ENCODE measurements at places on chromosomes 7 and 10. TPM values are rescaled to one million over a fixed set of nuclear protein-coding genes. Genes with fewer than 3 reads are reported as not detected.
A peak's percentile ranks its signal among the peaks of the same experiment; 100 is the strongest.

The ARHGAP22 gene
- total RNA-seq, result not detected

- DNase-seq, result no peak
- H3K27ac ChIP-seq, result no peak overlapping the region
- H3K4me3 ChIP-seq, result no peak overlapping the region
- H3K27me3 ChIP-seq, result peaks cover 33% of the 10 kb centered on the region
- no peaks in the 10 kb centered on the region for H3K36me3 ChIP-seq
- peaks cover 5% of the 10 kb centered on the region for H3K4me1 ChIP-seq
These were observed 59.2 kb downstream of the SLC16A12 start for GRCh38 chr10:89476150-89476549.

DNA sequence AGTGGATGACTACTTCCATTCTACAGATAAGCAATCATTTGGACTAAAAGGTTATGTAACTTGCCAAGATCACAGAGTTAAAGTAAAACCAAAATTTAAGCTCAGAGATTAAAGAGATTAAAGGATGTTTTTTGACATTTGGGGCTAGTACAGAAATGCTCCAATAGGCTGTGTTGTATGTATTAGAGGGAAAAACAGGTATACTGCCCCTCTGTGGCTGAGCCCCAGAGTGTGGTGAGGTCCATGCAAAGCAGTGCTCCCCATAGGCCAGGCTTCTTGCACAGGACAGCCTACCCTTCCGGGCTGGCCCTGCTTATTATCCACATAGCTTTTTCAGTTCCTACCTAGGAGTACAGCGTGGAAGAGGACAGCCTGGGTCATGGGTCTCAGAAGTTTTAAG lies 322.8 kb downstream of the POM121L12 start:
- H3K27ac ChIP-seq, result no peak overlapping the region
- peaks cover 1% of the 10 kb centered on the region for H3K36me3 ChIP-seq
- H3K4me1 ChIP-seq, result no peaks in the 10 kb centered on the region
- no peak overlapping the region for H3K4me3 ChIP-seq
- DNase-seq, result no peak
- no peaks in the 10 kb centered on the region for H3K27me3 ChIP-seq

- no peak for DNase-seq
- H3K36me3 ChIP-seq, result no peaks in the 10 kb centered on the region
- H3K4me3 ChIP-seq, result no peak overlapping the region
- no peak overlapping the region for H3K27ac ChIP-seq
These were observed 452.3 kb downstream of the GALNT17 start for GRCh38 chr7:71584256-71584655.

The CALHM3 gene
- not detected for total RNA-seq

The DOCK4 gene
- total RNA-seq, result 0.64 TPM

DNA sequence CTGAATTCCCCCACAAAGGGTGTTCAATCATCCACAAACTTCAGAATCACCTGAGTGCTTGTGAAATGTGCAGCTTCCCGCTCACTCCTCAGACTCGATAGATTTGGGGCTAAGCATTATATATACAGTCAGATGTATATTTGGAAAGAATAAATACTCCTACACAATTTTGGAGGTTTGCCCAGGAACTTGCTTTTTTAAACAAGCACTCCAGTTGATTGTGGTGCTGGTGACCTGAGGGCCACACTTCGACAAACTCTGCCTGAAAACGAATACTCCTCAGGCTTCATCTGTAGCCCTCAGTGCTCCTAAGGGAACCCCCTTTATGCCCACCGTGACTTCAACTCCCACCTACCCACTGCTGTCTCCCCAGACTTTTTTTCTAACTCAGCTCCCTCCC lies 211.6 kb downstream of the INHBA start:
- H3K36me3 ChIP-seq, result no peaks in the 10 kb centered on the region
- no peak overlapping the region for H3K4me3 ChIP-seq
- H3K27ac ChIP-seq, result no peak overlapping the region
- H3K4me1 ChIP-seq, result no peaks in the 10 kb centered on the region
- H3K27me3 ChIP-seq, result no peaks in the 10 kb centered on the region

GRCh38 chr7:3649678-3650440 lies 348.8 kb downstream of the SDK1 start:
- no peaks in the 10 kb centered on the region for H3K36me3 ChIP-seq
- no peaks in the 10 kb centered on the region for H3K4me1 ChIP-seq
- DNase-seq, result no peak
- peaks cover 20% of the 10 kb centered on the region for H3K27me3 ChIP-seq

DNA sequence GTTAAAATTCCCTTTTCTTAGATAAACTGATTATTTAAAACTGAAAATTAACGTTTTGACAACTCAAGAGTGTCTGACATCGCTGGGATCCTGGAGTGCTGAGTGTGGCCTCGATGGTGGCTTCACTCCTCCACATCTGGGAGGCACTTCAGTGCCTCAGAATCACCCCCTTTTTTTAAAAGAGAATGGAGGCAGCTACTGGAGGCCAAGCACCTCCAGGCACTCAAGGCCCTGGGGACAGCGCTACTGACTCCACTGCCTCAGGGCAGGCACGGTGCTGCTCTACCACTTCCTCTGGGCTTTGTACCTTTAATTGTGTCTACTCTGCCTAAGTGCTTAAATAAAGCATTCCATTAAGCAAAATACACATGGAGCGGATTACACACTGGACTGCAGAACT lies 27.2 kb upstream of the NCAPG2 start:
- peak; percentile 32 for DNase-seq
- no peak overlapping the region for H3K4me3 ChIP-seq
- H3K36me3 ChIP-seq, result peaks cover 36% of the 10 kb centered on the region

- no peak overlapping the region for H3K4me3 ChIP-seq
- no peak for DNase-seq
- H3K4me1 ChIP-seq, result peaks cover 47% of the 10 kb centered on the region
- H3K36me3 ChIP-seq, result peaks cover 8% of the 10 kb centered on the region
- no peaks in the 10 kb centered on the region for H3K27me3 ChIP-seq
These were observed 59.5 kb upstream of the TM9SF3 start for GRCh38 chr10:96646301-96646700.

DNA sequence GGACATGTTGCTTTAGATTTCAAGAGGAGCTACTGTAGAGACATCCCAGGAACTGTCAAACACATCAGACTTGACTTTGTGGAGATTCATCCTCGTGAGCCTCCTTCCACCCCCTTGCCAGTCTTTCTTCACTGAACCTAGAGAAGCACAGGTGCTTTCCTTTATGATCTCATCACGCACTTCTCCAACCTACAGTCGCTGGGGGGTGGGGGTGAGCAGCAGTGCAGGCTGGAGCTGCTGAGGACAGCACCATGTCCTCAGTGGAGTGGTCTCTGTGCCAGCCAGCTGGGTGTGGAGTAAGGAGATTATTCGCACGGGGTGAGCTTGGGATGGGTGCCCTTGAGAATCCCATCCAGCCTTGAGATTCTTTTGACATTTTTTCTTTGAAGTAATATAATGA lies 88.1 kb downstream of the VOPP1 start:
- H3K36me3 ChIP-seq, result peaks cover 6% of the 10 kb centered on the region
- H3K27ac ChIP-seq, result no peak overlapping the region
- H3K4me3 ChIP-seq, result no peak overlapping the region
- peaks cover 36% of the 10 kb centered on the region for H3K4me1 ChIP-seq

- no peaks in the 10 kb centered on the region for H3K4me1 ChIP-seq
- H3K27me3 ChIP-seq, result no peaks in the 10 kb centered on the region
- DNase-seq, result no peak
These were observed 153.9 kb downstream of the CDH23 start for GRCh38 chr10:71550628-71551027.

GRCh38 chr10:43419997-43420368 lies 11.0 kb upstream of the HNRNPF start:
- H3K27ac ChIP-seq, result peak overlapping the region; percentile 96
- DNase-seq, result no peak
- peaks cover 42% of the 10 kb centered on the region for H3K4me1 ChIP-seq
- H3K4me3 ChIP-seq, result peak overlapping the region; percentile 85
- no peaks in the 10 kb centered on the region for H3K27me3 ChIP-seq
- H3K36me3 ChIP-seq, result peaks cover 4% of the 10 kb centered on the region

- peaks cover 11% of the 10 kb centered on the region for H3K36me3 ChIP-seq
- H3K27ac ChIP-seq, result peak overlapping the region; percentile 99
- DNase-seq, result no peak
- peak overlapping the region; percentile 93 for H3K4me3 ChIP-seq
These were observed 1.9 kb downstream of the MRPS33 start for GRCh38 chr7:141012696-141013344.

- DNase-seq, result no peak
- no peaks in the 10 kb centered on the region for H3K36me3 ChIP-seq
- peaks cover 27% of the 10 kb centered on the region for H3K27me3 ChIP-seq
- H3K27ac ChIP-seq, result no peak overlapping the region
These were observed 41.9 kb downstream of the ENO4 start for GRCh38 chr10:116891208-116891607.

The GPR37 gene
- not detected for total RNA-seq

The SAMD9L gene
- 181 TPM for total RNA-seq

DNA sequence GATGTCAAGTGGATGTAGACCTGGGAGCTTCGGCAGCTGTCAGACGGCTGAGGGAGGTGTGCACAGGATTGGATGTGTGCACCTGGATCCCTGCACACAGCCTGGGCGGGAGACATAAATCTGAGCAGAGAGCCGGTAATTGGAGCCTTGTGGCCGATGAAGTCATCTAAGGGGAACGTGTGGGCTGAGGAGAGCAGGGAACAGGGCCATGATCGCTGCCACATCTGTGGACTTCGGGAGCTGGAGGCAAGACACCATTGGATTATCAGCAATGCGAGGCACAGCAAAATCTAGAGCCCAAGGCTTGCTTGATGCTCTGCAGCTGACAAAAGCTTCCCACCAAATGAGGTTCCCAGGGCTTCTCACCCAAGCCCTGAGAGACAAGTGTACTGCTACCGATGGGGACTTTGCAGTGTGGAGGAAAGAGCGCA lies 147.7 kb downstream of the PTPN20 start:
- no peaks in the 10 kb centered on the region for H3K4me1 ChIP-seq
- H3K36me3 ChIP-seq, result no peaks in the 10 kb centered on the region
- no peak for DNase-seq
- no peak overlapping the region for H3K4me3 ChIP-seq

DNA sequence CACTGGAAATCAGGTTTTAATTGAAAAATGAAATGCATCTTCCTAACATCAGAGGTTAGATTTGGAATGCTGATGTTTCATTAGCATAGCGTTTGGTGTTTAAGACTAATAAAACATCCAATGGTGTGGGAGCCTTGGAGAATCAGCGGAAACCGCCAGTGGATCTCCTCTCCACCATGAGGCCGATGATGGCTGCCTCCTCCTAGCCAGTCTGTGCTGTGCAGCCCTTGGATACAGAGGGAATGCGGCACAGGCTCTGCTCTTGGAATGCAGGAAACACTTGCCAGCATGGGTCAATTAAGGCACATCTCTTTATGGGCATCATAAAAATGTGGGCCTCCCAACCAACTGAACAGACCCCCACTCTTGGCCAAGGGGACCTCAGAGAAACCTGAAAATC lies 259.9 kb downstream of the GLRX3 start:
- no peak for DNase-seq
- no peak overlapping the region for H3K4me3 ChIP-seq
- H3K27me3 ChIP-seq, result no peaks in the 10 kb centered on the region
- H3K36me3 ChIP-seq, result no peaks in the 10 kb centered on the region
- H3K27ac ChIP-seq, result no peak overlapping the region
- no peaks in the 10 kb centered on the region for H3K4me1 ChIP-seq

DNA sequence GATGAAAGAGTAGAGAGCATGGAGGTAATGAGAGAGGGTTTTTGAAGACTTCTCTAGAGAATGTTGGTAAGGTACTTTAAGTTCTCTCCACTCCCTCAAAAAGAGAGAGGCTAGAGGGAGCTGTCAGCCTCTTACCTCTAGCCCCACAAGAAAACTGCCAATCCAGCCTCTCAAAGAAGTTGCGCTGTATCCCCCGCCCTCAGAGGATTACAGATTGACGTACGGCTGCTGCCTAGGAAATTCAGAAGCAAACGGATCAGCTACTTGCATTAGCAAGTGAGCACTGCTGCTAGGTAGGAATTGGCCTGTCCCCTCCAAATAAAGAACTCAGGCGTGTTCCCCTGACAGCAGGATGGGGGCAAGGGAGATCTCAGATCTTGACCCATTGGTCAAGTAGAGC lies 34.2 kb downstream of the TYW1B start:
- H3K36me3 ChIP-seq, result peaks cover 16% of the 10 kb centered on the region
- H3K4me3 ChIP-seq, result no peak overlapping the region
- H3K27me3 ChIP-seq, result no peaks in the 10 kb centered on the region

- no peaks in the 10 kb centered on the region for H3K4me1 ChIP-seq
- no peak overlapping the region for H3K27ac ChIP-seq
- H3K27me3 ChIP-seq, result no peaks in the 10 kb centered on the region
- H3K4me3 ChIP-seq, result no peak overlapping the region
- no peaks in the 10 kb centered on the region for H3K36me3 ChIP-seq
These were observed 182.2 kb upstream of the PRR15 start for GRCh38 chr7:29381206-29382094.

The STOX1 gene
- 0.29 TPM for total RNA-seq

DNA sequence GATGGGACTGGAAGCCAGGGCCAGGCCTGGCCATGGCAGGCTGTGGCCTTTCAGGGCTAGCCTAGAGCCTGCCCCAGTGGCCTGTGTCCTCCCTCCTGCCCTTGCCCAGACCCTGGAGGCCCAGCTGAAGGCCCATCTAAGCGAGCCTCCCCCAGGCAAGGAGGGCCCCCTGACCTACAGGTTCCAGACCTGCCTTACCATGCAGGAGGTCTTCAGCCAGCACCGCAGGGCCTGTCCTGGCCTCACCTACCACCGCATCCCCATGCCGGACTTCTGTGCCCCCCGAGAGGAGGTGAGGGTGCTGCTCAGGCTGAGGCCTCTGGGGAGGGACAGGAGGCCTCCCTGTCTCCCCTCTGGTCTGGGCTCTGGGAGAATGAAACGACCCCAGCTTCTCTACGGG lies 60.9 kb downstream of the PALD1 start:
- H3K27ac ChIP-seq, result no peak overlapping the region
- no peaks in the 10 kb centered on the region for H3K4me1 ChIP-seq
- H3K36me3 ChIP-seq, result no peaks in the 10 kb centered on the region
- H3K27me3 ChIP-seq, result peaks cover 14% of the 10 kb centered on the region

Measured in activated CD8-positive, alpha-beta memory T cell treated with anti-CD3 and anti-CD28 coated beads, Interleukin-2, amount 10 ng/mL, durations not matched to agents 7 days and 5 days (primary cell).